NCI-H1436 treated with DMSO at 0.1 percent for 48 hours (cell line): ENCODE measurements at places on chromosomes 7 and 10.

- no peak for DNase-seq
Measured at GRCh38 chr10:71092812-71093401, 119.5 kb upstream of the UNC5B start.

DNA sequence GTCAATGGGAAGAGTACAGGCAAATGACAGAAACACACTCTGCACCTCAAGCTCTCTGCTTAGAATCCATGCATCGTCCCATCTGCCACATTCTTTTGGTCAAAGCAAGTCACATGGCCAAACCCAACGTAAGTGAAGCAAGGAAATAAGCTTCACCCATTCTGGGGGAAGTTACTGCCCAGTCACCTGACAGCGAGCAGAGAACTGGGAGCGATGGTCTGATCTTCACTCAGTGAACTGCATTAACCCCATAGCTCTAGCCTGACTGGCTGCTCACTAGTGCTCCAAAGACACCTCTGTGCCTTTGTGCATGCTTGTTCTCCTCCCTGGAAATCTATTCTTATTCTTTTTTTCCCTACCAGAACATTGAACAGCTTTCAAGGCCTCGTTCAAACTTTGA lies 89.9 kb downstream of the APBB1IP start:
- no peak for DNase-seq

DNA sequence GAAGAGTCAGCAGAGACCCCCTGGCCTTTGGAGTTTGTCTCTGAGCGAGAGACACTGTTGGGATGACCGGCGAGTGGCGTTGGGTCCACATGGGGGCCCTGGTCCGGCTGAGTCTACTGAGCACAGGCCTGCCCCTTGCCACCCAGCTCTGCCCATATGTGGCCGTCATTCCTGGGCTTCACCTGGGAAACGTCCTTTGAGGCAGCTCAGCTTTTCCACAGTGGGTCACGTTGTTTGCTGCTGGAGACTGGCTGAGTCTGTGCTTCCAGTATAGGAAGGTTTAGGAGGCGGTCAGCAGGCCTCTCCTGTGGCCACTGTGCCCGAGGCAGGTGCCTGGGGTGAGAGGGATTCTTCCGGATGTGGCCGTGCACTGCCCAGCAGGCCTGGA lies 17.1 kb downstream of the ADAM8 start:
- no peak for DNase-seq

DNA sequence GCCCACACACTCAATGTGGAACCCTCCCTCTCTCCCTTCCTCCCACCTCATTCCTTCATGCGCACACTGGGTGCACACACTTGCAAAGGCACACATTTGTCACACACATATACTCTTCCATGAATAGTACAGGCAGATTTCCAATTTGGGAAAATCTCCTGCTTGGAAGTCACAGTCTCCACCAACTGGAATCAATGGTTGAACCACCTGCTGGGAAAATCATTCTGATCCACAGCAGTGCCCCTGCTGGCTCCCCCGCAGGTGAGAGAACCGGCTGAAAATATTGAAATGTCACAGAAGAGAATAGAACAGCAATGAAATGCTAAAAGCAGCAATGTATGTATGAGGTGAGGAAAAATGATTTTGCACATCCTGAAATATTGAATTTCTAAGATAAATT lies 232.7 kb downstream of the ADAM12 start:
- no peak for DNase-seq

GRCh38 chr7:137992550-137993394 lies 9.1 kb downstream of the CREB3L2 start:
- DNase-seq = no peak
